ENCODE measurements at places on chromosomes 3 and 15.

- no peak for DNase-seq
Observed at GRCh38 chr3:14143271-14144225, 18.7 kb downstream of the TMEM43 start.

DNA sequence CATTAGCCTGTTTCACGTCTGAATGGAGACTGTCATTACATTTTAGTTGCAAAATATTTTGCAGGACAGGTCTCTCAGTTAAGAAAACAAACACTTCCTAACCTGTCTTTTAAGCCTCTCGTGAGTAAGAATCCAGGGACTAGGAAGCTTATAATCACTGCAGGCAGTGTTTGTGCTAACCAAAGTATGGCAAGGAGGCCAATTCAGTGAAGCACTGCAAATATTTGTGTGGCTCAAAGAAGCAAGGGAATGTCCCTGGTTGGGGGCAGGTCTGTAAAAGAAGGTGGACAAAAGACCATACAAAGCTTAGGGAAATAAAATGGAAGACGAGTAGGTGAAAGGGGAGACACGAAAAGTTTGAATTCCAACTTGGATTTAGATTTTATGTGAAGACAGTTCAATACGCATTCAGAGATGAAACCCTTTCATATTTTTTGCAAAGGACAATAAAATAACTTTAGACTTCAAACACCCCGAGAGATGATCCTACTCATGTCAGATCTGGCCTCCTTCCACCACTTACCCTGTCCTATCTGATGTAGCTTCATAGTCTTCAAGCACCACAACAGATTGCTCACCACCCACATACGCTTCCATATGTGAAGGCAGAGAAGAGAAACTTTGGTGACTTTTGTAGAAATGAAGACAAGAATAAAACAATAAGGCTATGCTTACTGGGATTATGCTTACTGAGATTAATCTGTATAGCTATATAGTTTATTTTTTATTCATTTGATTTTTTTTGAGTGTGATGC is 240.9 kb downstream of the TUSC7 start:
- DNase-seq, result no peak

GRCh38 chr3:26102376-26102775 is 312.5 kb downstream of the OXSM start:
- DNase-seq, result no peak

- DNase-seq, result no peak
Observed at GRCh38 chr3:134617608-134618477, 33.0 kb downstream of the KY start.

DNA sequence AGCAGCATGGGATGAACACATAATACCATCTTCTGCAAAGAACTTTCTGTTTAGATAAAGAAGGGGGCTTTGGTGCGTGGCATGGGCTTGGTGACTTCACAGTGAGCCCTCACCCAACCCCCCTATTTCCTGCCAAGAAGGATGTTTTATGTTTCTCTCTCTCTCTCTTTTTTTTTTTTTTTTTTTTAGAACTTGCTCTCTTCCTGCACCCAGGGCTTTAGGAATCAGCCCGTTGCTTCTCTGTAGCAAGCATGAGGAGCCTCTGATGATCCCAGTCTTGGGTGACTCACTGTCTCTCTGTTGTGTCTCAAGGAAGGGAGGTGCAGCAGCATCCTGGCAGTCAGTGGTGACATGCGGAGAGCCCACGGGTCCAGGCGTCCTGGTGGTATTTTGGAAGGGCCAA is 49.1 kb downstream of the CCK start:
- DNase-seq, result peak; percentile 46

DNA sequence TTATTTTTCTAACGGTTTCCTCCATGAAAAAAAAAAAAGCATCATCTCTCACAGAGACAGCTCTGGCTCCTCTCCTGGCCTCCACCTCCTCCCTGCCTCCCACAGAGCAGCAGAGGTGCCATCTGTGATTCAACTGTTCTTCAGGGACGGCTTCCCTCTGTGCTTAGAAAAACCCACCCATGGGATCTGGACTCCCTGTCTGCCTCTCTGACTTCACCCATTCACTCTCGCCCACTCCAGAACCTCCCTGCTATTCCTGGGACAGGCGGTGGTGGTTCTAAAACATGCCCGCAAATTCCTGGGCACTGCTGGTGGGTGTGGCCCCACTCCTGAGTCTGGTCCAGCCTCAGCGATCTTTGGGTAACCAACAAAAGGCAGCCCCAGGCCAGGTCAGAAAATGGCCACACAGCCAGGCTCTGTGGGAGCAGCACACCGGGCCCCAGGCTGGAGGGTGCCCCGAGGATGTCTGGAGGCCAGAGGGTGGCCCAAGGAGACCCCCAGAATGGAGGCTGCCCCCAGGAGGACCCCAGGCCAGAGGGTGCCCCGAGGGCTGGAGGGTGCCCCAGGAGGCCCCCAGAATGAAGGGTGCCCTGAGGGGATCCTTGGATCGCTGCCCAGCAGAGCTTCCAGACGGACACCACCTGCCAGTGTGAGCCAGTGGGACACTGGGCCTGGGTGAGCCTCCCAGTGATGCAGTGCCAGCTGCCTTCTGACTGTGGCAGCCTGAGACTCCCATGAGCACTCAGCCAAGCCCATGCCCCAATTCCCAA is 2.6 kb upstream of the CHST13 start:
- DNase-seq, result no peak

GRCh38 chr3:39644176-39644575 is 165.2 kb upstream of the MYRIP start:
- DNase-seq, result no peak

- no peak for DNase-seq
Observed at GRCh38 chr15:28961391-28961790, 75.6 kb downstream of the APBA2 start.

- no peak for DNase-seq
Observed at GRCh38 chr3:2599471-2599870, 500.8 kb downstream of the CNTN4 start.

- DNase-seq, result peak; percentile 67
Observed at GRCh38 chr15:62742409-62743171, 300.0 kb upstream of the TPM1 start.

DNA sequence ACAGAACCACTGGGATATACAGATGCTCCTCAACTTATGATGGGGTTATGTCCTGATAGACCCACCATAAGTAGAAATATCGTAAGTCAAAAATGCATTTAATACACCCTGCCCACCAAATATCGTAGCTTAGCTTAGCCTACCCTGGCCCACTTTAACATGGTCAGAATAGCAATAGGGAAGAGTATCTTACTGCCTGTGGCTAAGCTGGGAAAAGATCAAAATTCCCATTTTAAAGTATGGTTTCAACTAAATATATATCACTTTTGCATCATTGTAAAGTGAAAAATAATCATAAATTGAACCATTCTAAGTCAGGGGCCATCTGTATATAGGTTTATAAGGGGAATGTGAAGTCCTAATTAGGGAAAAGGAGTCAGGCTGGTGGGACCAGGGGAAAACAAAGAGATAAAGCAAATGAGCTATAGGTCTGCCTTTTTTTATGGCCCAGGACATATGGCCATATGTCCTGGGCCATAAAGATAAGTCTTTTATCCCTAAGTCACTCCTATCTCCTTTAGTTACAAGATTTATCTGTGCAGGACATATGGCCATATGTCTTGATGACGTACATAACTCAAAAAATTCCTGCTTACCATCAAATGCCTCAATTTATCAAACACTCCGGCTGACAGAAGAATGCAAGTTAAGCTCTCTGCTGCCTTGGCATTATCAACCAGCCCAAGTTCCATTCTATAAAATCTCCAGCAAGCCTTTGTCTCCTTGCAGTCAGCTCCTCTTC is 11.2 kb downstream of the RTP3 start:
- DNase-seq, result peak; percentile 29

- peak; percentile 6 for DNase-seq
Observed at GRCh38 chr15:48696627-48697312, 51.3 kb upstream of the FBN1 start.

- DNase-seq, result peak; percentile 56
Observed at GRCh38 chr3:180680097-180680430, 775 bp upstream of the CCDC39 start.

- DNase-seq, result no peak
Observed at GRCh38 chr3:7977245-7978086, 524.2 kb upstream of the LMCD1 start.

GRCh38 chr3:182323898-182324297 is 469.4 kb upstream of the ATP11B start:
- DNase-seq, result no peak
